Fibroblast of lung (primary cell): ENCODE measurements at places on chromosomes 2 and 18. TPM values are rescaled to one million over a fixed set of nuclear protein-coding genes. Genes with fewer than 3 reads are reported as not detected.

TNFRSF11A gene
- total RNA-seq = 0.26 and 0.66 TPM in 2 replicates

PLB1 gene
- 1.3 and 1.8 TPM in 2 replicates for total RNA-seq

GAREM2 gene
- total RNA-seq = 0.66 and 0.77 TPM in 2 replicates

CYBRD1 gene
- 227 and 334 TPM in 2 replicates for total RNA-seq

AQP4 gene
- total RNA-seq = not detected in 2 replicates

BMP10 gene
- not detected in 2 replicates for total RNA-seq

- no peak for DNase-seq
Measured at GRCh38 chr2:182636699-182637098, 79.4 kb upstream of the DNAJC10 start.

DNA sequence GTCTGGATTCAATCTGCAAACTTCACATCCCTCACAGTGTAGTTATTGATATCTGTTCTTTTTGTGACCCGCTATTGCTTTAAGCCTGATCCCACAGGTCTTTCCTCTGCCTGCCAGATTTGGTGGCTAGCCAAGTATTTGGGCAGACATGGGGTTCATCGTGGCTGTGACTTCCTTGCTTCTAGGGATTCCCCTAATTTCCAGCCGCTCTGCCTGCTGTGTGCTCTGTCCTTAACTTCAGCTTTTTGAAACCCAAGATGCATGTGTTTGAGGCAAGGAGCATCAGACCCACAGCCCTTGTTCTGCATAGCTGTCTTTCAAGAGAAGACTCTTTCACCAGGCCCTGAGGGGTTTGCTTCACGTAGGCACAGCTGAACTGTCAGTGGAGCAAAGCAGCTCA lies 54.2 kb downstream of the NCAPH start:
- no peak for DNase-seq

- DNase-seq = no peak
Measured at GRCh38 chr2:120831086-120831485, 95.4 kb downstream of the GLI2 start.

- no peak for DNase-seq
Measured at GRCh38 chr2:121793816-121794215, 38.4 kb downstream of the TSN start.

DNA sequence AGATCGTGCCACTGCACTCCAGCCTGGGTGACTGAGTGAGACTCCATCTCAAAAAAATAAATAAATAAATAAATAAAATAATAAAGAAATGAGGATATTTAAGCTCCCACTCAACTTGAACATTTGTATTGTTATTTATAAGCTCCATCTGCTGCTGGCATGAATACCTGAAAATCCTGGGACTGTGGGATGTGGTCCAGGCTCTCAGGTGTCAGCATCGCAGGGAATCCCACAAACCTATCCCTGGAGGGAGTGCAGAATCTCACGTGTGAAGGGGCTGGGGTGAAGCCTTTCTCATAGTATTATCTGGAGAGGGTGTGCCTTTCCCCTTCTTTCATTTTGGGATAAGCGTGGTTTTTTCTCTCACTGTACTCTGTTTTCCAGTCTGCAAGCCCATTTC lies 47.4 kb upstream of the POLE4 start:
- DNase-seq = no peak

- peak; percentile 14 for DNase-seq
Measured at GRCh38 chr2:28052691-28053090, 162.2 kb downstream of the BABAM2 start.

DNA sequence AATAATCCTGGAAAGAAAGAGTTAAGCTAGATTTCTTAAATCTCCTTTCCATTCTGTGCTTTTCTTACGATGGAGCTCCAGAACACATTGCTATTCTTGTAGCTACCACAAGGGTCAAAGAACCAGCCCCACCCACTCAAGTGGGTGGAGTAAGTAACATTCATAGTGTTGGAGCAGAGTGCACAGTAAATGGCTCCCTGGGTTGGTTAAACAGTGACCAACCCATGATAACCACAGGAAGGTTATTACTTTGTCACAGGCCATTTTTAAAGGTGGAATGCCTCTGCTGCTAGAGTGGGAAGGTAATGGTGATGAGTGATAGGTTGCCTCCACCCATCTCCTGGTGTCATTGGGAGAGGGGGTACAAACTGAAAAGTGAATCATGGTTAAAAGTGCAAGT lies 13.9 kb downstream of the ARPC2 start:
- DNase-seq = peak; percentile 74

GRCh38 chr2:75960472-75961009 lies 249.8 kb upstream of the GCFC2 start:
- DNase-seq = no peak

- DNase-seq = peak; percentile 51
Measured at GRCh38 chr2:107091163-107091864, 205.3 kb upstream of the ST6GAL2 start.

DNA sequence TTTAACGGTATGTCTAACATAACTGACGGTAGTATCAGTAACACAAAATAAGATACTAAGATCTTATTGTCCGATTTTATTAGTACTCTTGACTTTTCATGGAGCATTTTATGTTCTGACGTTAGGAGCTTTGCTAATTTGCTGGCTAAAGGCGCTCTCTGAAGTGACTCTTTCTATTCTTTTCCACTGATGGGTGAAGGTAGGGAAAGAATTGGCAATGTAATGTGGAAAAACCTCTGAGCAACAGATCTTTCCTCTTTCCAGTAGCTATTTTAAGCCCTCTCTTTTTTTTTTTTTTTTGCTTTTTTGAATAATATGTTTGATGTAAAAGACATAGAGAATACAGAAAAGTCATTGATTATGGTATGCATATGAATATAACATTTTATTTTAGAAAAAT lies 4.6 kb downstream of the CCNYL1 start:
- DNase-seq = no peak
